ENCODE measurements at places on chromosomes 3 and 15.

- DNase-seq = no peak
These were observed 30.6 kb downstream of the INTS14 start for GRCh38 chr15:65580287-65580686.

DNA sequence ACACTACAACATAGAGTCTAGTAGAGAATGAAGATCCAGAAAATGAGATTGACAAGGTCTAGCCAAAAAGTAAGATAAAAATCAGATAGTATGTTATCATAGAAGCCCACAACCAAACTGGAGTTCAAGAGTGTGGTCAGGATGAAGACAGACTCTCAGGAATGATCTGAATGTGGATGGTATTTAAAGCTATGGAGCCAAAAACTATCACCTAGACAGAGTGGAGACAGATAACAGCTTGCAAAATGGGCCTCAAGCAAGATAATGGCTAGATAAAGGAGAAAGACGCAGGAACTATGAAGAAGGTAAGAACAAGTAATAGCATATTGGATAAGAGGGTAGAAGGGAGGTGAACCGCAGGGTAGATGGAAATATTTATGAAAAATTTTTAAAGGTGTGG, 35.4 kb downstream of the ZMAT3 start:
- DNase-seq = no peak

GRCh38 chr15:41286665-41287333, 45.6 kb downstream of the OIP5 start:
- DNase-seq = no peak

- DNase-seq = no peak
These were observed 24.1 kb downstream of the CCNL1 start for GRCh38 chr3:157135671-157136396.

DNA sequence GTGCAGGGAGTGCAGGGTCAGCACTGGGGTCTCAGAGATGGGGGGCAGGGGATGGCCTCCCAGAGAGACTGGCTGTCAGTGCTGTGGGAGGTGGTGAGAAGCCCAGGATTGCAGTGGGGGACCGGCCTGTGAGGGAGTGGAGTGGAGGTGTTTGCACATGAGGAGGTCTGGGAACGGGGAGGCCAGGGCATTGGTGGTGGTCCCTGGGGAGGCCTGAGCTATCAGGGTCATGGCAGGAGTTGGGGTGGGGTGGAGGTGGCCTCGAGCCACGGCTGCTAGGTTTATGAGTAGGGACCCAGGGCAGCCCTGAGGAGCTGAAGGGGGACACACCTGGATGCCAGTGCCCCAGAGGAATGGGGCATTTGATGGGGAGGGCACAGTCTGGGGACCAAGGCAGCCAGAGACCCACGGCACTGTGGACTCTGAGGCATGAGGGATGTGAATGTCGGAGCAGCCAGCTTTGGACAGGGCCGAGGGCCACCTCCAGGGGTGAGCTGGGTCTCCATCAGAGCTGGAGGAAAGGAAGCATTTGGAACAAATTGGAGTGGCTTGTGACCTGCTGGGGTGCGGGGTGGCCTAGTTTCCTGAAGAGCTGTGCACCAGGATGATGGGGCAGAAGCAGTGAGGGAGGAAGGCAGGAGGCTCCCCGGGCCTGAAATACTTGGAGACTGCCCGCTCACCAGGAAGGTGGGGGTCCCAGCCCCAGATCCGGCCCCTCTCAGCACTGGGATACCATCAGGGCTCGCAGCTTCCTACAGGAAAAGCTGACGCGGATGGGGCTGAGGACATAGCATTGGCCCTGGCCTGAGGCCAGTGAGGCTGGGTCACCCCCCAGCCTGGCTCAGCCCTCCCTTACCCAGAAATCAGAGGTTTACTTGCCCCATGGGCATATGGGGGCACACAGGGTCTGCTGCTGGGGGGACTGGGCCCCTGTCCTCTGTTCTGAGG, 9.5 kb upstream of the CSPG4 start:
- DNase-seq = no peak

DNA sequence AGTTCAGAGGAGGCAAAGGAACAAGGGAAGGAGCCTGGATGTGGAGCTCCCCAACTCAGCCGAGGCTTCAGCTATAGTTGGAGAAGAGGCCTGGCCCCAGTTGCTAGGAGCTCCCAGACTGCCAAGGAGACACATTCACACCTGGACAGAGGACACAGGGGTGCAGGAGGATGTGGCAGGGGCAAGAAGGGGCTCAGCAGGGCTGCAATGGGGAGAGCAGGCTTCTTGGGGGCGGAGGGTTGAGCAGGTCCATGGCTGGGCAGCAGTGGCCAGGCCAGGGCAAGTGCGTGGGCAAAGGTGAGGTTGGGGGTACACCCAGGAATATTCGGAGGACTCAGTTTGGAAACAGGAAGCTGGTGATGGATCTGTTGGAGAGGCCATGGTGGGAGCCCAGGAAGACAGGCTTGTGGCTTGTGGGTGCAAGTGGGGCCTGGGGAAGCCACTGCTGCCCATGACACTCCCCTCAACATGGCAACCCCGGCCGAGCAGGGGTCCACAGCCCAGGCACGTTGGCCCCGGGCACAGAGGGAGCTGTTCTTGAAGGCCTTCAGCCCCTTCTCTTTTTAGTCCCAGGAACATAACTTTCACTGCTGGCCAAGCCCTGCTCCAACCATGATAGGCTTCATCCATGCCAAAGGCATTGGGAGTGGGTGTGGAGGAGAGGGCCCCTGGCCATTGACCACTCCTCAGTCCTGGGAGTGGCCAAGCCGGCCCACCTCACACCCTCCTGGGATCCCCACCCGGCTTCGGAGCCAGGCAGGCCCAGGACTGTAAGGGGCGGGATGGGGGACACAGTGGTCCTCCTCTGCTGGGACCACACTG, 33.3 kb downstream of the TSPAN3 start:
- no peak for DNase-seq

DNA sequence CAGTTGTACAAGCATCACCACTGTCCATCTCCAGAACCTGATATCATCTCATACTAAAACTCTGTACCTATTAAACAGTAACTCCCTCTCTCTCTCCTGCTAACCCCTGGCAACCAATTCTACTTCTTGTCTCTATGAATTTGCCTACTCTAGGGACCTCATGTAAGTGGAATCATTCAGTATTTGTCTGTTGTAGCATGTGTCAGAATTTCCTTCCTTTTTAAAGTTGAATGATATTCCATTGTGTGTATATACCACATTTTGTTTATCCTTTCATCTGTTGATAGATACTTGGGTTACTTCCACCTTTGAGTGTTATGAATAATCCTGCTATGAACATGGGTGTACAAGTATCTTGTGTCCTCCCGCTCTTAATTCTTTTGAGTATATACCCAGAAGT, 16.6 kb downstream of the ZNF592 start:
- DNase-seq = no peak

Data from CD8-positive, alpha-beta T cell (primary cell).